ENCODE measurements at places on chromosomes 7 and 10. TPM values are rescaled to one million over a fixed set of nuclear protein-coding genes. Genes with fewer than 3 reads are reported as not detected.

The SPDYE9 gene
- not detected for total RNA-seq

The UBN2 gene
- 22.1 TPM for total RNA-seq

The SPDYE11 gene
- not detected for total RNA-seq

The CTAGE15 gene
- total RNA-seq: 1.6 TPM

The OPN1SW gene
- not detected for total RNA-seq

The ZMYND11 gene
- 67.3 TPM for total RNA-seq

The IGF2BP3 gene
- 0.41 TPM for total RNA-seq

The SEMA3D gene
- 1.5 TPM for total RNA-seq

The SORCS1 gene
- total RNA-seq: 5.1 TPM

The LAMTOR4 gene
- total RNA-seq: 292 TPM

The EPHB4 gene
- total RNA-seq: 95.5 TPM

The TMEM196 gene
- total RNA-seq: not detected

The PDE6C gene
- not detected for total RNA-seq

The CEP55 gene
- 4.3 TPM for total RNA-seq

The COL1A2 gene
- total RNA-seq: 105 TPM

The ZNF239 gene
- total RNA-seq: 8.2 TPM

All from transverse colon (tissue), 4 donors.